ENCODE measurements at places on chromosomes 16 and 17. TPM values are rescaled to one million over a fixed set of nuclear protein-coding genes. Genes with fewer than 3 reads are reported as not detected.
A peak's percentile ranks its signal among the peaks of the same experiment; 100 is the strongest.

- DNase-seq: no peak
These were observed 364.8 kb downstream of the CA10 start for GRCh38 chr17:51793686-51794085.

- DNase-seq: no peak
These were observed 262.6 kb upstream of the MYOCD start for GRCh38 chr17:12402963-12403622.

GRCh38 chr17:82231562-82232321 lies 2.9 kb downstream of the SLC16A3 start:
- DNase-seq: peak; percentile 93

DNA sequence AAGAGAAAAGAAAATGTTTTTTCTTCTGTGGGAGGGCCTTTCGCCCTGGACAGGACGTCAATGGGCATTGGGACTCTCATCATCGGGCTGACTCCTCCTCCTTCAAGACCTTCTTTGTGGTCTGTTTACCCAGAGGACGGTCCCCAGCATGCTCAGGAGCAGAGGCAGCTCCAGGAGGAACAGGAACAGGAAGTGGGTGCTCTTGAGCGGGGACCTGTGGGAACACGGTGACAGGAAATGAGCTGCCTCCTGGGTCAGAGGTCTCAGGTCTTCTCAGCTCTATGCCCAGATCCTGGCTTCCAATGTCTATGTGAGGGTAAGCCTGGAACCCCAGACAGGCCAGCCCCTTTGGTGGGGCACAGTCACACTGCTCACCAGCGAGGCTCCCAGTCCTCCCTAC lies 12.2 kb downstream of the CD300LD start:
- DNase-seq: no peak

DNA sequence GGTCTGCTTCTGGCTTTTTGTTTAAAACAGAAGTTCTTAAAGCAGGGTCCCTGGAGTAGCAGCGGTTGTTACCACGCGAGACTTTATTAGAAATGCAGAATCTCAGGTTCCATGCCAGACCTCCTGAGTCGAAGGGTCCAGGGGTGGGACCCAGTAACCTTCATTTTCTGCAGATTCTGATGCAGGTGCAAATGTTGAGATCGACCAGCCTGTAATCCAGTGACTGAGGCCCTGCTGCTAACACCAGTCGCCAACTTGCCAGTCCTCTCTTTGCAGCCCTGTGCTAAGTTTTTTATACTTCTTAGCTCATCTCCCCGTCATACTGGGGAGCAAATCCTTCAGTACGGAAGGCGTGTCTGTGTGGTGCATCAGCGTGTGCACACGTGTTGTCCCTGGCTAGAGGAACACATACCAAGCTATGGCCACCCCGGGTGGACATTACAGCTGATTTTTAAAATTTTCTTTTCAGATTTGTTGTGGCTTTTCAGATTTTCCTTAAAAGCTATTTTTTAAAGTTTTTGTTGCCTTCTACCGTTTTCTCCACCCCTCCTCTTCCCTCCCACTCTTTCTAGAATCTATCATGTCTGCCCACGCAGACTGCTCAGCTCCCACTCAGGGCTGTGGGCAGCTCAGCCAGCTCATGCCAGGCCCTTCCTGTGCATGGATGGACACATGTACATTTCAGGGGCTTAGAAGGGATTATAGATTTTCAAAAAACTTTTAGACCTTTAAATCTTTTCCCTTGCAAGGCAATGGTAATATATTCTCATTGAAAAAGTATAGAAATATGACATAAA lies 57.7 kb downstream of the MEAK7 start:
- peak; percentile 8 for DNase-seq

- no peak for DNase-seq
These were observed 127.7 kb upstream of the GSE1 start for GRCh38 chr16:85485379-85485778.

DNA sequence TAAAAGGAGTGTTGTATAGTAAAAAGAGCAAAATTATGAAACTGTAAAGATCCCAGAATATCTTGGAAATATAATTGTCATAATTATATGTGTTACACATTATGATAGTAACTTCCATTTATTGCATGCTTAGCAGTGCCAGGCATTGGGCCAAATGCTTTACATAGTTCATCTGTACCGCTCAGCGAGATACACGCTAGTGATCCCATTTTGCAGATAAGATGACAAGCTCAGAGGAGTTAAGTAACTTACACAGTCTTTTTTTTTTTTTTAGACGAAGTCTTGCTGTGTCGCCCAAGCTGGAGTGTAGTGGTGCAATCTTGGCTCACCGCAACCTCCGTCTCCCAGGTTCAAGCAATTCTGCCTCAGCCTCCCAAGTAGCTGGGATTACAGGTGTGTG lies 6.8 kb upstream of the EZH1 start:
- DNase-seq: no peak

- no peak for DNase-seq
These were observed 90.9 kb upstream of the CACNG3 start for GRCh38 chr16:24165273-24165672.

DNA sequence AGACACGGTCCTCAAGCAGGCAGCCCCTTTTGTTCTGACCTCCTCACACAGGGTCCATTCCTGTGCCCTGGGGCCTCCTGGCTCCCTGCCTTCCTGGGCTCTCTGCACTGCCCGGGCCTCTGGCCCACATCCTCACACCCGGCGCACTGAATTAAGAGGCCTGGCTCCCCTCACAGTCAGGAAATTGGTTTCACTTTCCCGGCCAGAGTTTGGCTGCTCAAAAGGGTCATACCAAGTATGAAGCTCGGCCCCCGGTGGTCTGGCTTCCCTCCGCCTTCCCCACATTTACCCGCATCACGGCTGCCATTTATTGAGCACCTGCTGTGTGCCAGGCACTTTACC lies 220.0 kb downstream of the NTN1 start:
- DNase-seq: peak; percentile 87

CFAP97D1 gene
- not detected for total RNA-seq

RNF222 gene
- not detected for total RNA-seq

RNU2-1 gene
- total RNA-seq: not detected

ARL4D gene
- total RNA-seq: 18.6 TPM

FOXO3B gene
- 10.2 TPM for total RNA-seq

CA7 gene
- total RNA-seq: 1.9 TPM

Data from sigmoid colon (tissue), 7 donors.